ENCODE measurements at places on chromosomes 4 and X.

GRCh38 chr4:114193624-114194399, 214.4 kb upstream of the ARSJ start:
- no peak for DNase-seq

- no peak for DNase-seq
These were observed 47.6 kb downstream of the GRK4 start for GRCh38 chr4:3010998-3011397.

- no peak for DNase-seq
These were observed 191.9 kb downstream of the SLC39A8 start for GRCh38 chr4:102153391-102153790.

DNA sequence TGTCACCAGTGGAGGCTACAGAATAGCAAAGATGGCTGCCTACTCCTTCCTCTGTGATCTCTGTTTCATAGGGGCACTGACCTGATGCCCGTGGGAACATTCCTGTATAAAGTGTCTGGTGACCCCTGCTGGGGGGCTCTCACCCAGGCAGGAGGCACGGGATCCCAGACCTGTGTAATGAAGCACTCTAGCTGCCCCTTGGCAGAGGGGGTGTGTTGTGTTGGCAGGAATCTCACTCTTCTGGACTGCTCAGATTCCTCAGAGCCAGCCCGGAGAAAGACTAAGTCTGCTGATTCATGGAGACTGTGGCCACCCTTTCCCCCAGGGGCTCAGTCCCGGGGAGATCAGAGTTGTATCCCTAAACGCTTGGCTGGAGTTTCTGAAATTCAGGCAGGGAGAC, 648.3 kb downstream of the SPRY1 start:
- DNase-seq: no peak

DNA sequence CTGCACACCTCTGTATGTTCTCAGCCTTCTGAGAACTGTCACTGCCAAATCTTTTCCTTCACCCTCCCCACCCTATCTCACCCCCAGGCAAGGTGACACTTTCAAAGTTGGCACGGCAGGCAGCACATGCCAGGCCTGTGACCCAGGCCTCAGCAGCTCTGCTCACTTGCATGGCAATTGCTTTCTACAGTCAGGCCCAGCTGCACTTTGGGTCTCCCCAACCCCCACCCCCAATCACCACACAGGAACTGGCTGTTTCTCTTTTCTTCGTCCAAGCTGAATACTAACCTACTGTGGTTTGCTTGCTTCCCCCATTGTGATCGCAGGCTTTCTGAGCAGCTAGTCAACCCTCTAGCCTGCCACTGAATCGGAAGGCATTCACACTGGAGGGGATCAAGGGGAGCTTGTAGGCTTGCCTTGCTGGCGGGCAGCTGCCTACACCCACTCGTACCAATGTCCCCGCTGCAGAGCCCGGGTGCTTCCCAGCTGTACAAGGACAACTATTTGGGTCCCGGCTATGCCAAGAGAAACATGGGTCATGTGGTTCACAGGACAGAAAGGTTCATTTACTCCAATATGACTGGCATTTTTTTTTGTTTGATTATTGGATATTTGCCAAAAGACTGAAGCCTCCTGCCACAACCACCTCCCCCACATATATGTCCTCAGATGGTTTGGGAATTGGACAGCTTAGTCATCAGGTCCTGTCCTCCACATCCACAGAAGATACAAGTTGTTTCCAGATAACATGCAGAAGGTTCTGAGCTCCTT, 28.1 kb downstream of the SLC25A43 start:
- DNase-seq: peak; percentile 38

GRCh38 chrX:104749951-104750610, 184.1 kb downstream of the IL1RAPL2 start:
- DNase-seq: no peak

- DNase-seq: peak; percentile 20
These were observed 1.3 kb upstream of the ING2 start for GRCh38 chr4:183503497-183504063.

DNA sequence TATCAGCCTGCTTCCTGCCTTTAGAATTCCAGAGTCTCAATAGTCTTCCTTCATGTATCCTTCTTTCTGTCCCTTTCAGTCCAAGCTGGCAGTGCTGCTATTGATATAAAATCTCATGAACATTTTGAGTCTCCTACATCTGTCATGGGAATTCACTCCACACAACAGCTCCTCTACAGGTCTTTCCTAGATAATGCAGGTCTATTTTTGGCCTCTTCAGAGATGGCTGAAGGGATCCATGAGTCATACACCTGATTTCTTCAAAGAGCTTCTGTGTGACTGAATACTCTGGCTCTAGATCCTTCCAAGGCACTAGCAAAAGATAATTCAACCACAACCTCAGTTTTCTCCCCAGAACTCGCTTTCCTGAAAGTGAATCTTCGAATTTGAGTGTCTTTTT, 115.4 kb downstream of the STPG2 start:
- no peak for DNase-seq

DNA sequence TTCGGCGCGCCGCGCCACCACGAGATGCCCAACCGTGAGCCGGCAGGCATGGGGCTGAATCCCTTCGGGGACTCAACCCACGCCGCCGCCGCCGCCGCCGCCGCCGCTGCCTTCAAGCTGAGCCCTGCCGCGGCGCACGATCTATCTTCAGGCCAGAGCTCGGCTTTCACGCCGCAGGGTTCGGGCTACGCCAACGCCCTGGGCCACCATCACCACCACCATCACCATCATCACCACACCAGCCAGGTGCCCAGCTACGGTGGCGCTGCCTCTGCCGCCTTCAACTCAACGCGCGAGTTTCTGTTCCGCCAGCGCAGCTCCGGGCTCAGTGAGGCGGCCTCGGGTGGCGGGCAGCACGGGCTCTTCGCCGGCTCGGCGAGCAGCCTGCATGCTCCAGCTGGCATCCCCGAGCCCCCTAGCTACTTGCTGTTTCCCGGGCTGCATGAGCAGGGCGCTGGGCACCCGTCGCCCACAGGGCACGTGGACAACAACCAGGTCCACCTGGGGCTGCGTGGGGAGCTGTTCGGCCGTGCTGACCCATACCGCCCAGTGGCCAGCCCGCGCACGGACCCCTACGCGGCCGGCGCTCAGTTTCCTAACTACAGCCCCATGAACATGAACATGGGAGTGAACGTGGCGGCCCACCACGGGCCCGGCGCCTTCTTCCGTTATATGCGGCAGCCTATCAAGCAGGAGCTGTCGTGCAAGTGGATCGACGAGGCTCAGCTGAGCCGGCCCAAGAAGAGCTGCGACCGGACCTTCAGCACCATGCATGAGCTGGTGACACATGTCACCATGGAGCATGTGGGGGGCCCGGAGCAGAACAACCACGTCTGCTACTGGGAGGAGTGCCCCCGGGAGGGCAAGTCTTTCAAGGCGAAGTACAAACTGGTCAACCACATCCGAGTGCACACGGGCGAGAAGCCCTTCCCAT, 1.1 kb downstream of the ZIC3 start:
- DNase-seq: no peak

GRCh38 chrX:78957768-78958130, 12.6 kb downstream of the P2RY10 start:
- peak; percentile 4 for DNase-seq

GRCh38 chrX:14676431-14676830, 147.1 kb downstream of the GLRA2 start:
- DNase-seq: no peak

DNA sequence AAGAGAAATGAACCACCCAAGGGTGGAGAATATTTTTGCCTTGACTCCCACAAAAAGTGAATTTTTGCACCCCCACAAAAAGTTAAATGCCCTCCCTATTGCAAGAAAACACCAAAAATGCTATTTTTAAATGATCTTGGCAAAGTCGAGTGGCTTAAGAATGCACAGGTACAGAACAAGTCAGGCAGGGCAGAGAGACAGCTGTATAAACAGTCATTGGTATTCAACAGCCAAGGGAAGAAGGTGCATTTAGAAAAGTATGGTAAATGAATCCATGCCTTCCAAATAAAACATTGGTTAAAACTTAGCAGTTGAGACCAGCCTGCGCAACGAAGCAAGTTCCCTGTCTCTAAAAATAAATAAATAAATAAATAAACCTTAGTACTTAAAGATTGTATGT, 169.3 kb downstream of the CHIC2 start:
- no peak for DNase-seq

- no peak for DNase-seq
These were observed 36.1 kb downstream of the DCK start for GRCh38 chr4:71029504-71029903.

DNA sequence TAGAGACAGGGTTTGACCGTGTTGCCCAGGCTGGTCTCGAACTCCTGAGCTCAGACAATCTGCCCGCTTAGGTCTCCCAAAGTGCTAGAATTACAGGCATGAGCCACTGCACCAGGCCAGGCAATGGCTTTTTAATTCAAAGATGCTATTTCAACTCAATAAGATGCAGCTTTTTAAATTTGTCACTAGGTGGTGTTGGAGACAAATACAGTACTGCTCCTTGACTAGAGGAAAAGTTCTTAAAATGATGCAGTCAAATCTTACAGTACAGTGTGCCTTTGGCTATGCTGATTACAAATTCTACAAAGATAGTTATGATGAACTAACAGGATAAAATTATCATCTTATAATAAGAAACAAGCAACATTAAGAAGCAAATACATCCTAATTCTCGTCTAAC, 441.1 kb downstream of the KCNIP4 start:
- no peak for DNase-seq

GRCh38 chr4:83581411-83582288, 45.7 kb downstream of the GPAT3 start:
- DNase-seq: peak; percentile 17

GRCh38 chr4:176676901-176677300, 115.8 kb downstream of the VEGFC start:
- no peak for DNase-seq

DNA sequence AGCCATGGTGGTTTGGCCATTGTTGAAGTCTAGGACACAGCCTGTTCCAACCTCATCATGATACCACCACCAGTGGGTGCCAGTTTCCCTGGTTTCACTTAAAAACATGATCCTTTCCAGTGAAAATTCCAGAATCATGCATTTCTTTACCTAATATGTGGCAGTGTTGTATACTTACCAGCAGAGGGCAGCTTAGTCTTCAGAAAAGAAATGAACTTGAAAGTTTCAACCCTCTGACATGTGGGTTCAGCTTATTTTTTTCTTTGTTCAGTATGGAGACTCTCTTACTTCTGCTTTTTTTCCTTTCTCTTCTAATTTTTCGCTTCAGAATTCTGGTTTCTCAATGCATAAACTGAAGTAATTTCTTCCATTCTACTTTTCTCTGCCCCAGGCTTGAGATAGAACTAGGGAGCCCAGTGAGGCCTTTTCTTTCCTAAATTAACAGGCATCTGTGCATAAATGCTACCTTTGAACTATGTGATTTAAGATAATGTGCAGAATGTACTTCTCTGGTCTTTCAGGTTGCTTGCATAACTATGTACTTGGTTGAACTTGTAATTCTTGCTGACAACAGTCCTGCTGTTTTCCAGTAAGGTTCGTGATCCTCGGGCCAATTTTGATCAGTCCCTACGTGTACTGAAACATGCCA, 10.7 kb downstream of the LIAS start:
- DNase-seq: peak; percentile 69

GRCh38 chr4:168907119-168907698, 102.8 kb downstream of the CBR4 start:
- DNase-seq: no peak

DNA sequence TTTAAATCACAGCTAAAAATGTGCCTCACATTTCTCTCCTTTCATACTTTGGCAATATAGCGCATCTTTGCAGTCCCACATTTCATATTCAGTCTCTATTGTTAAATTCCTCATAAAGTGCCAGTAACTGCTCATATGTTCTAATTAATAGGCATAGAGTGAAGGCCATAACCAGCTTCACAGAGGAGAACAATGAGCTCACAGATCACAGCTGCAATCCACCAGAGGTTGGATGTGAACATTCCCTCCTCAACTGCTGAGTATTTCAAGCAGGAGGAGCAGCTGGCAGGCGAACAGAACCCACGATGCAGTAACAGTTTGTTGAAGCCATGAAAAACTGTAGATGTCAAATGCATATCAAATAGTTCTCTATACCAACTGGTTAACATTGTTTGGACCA, 2088.7 kb upstream of the AGA start:
- no peak for DNase-seq

DNA sequence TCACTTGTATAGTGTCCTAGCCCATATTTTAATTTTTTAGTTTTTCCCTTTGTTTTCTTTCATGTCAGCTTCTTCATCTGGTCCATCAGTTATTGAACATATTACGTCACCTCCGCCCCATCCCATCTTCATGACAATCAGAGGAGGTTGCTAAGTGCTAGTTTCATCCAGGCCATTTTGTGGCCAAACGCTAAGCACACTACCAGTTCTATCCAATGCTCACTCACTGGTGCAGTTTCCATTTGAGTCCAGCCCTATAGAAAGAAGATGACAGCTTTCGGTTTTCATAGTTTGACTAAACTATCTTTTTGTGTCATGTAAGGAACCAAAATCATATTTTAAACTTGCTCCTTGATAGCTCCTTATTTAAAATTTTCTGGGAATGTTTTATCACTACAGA, 304.2 kb downstream of the TENM3 start:
- peak; percentile 47 for DNase-seq

DNA sequence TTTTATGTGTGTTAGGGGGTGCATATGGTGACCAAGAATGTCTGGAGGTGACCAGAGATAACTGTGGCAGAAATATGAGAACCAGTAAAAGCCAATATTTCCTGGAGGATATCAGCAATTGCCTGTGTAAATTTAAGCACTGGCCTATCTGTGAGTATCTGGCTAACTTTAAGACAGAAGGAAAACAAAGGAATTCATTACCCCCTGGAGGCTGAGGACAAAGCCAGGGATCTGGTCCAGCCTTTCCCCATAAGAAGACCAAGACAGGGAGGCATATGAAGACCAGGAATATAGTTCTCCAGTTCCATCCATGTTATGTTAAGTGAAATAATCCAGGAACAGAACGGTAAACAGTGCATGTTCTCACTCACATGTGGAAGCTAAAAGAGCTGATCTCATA, 49.2 kb downstream of the MFAP3L start:
- DNase-seq: no peak

DNA sequence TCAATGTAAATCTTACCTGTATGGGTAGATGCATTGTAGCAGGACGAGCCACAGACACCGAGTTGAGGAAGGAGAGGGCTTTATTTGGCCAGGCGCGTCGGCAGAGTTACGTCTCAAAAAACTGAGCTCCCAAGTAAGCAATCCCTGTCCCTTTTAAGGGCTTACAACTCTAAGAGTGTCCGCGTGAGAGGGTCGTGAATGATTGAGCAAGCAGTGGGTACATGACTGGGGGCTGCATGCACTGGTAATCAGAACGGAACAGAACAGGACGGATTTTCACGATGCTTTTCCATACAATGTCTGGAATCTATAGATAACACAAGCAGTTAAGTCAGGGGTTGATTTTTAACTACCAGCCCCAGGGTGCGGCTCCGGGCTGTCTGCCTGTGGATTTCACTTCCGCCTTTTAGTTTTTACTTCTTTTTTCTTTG, 524.9 kb upstream of the HTR2C start:
- no peak for DNase-seq

- DNase-seq: no peak
These were observed 41.8 kb downstream of the IGFBP7 start for GRCh38 chr4:57068237-57068981.

- no peak for DNase-seq
These were observed 3.2 kb upstream of the NEK1 start for GRCh38 chr4:169615467-169616106.
